Cerebellar nuclear complex (tissue), 1 donor: ENCODE measurements at places on chromosomes 1 and 21.

DNA sequence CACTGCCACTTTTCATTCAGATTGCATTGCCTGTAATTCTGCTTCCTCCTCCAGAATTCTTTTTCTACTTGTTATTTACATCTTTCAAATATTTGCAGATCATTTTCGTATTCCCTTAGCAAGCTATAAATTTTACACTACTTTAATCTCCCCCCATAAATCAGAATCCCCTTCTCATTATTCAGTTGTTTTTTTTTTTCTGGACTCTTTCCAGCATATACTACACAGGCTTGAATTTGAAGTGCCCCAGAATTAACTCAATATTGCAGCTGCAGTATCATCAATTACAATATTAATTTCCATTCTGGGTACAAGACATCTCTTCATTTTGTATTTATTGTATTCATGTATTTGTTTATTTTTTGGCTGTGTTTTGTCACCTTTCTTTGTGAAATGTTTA lies 1494.3 kb downstream of the AMY1C start:
- DNase-seq = no peak

DNA sequence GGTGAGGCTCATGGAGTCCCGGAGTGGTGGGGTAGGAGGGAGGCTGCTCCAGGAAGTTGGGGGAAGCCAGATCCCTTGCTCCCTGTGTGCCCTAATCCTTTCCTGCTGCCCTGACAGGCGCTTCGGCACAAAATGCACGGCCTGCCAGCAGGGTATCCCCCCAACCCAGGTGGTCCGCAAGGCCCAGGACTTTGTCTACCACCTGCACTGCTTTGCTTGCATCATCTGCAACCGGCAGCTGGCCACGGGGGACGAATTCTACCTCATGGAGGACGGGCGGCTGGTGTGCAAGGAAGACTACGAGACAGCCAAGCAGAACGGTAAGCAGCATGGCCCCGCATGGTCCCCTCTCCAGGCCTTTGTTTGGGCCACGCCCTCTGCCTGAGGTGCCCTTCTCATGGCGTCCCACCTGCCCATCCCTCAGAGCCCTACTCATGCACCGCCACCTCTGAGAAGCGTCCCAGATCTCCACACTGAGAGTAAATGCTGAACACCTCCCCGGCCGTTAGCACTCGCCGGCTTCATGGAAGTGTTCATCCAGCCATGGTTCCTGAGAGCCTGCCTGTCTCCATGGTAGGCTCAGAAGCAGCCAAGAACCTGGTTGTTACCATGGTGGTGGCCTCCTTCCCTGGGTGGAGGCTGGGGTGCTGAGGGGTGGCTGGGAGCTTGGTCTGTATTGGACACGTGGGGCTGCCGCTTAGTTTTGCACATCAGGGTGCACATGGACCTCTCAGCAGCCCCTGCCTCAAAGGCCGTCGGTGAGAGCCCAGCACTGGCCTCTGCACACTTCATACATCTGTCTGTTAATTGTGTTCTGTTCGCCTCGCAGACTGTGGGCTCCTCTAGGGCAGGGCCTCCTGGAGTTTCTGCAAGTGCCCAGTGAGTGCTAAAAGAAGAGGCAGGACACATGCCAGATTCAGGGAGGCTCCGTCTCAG lies 36.5 kb downstream of the LHX4 start:
- DNase-seq = no peak

DNA sequence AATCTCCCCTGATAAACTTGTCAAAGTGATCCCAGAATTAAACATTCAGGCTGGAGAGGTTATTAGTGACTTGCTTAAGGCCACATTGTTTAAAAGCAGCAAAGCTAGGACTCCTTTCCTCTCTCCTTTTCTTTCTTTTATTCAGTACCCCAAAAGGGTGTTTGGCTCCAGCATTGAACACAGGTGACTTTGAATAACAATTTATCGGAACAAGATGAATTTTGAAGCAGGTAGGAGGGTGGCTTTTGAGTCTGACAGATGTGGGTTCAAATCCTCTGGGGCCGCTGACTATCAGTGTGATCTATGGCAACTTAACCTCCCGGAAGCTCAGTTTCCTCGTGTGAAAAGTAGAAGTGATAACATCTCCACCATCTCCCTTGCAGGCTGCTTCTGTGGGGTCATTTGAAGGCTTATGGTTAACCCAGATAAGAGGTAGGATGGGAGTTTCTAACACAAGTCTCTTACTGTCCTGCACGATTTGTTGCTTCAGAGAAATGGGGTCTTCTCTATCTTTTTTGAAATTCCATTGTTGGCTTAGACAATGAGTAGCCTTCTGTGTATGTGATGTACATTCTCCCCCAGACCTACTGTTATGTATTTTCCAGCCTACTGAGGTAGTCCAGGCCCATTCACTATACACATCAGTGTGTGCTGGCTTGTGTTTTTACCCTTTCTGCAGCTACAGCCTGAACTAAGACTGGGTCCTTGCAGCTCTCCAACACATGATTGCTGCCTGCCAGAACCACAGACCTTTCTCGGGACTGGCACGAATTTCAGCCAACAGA lies 29.0 kb downstream of the JUN start:
- no peak for DNase-seq

GRCh38 chr1:215606036-215606435 lies 38.9 kb downstream of the KCTD3 start:
- DNase-seq = no peak

DNA sequence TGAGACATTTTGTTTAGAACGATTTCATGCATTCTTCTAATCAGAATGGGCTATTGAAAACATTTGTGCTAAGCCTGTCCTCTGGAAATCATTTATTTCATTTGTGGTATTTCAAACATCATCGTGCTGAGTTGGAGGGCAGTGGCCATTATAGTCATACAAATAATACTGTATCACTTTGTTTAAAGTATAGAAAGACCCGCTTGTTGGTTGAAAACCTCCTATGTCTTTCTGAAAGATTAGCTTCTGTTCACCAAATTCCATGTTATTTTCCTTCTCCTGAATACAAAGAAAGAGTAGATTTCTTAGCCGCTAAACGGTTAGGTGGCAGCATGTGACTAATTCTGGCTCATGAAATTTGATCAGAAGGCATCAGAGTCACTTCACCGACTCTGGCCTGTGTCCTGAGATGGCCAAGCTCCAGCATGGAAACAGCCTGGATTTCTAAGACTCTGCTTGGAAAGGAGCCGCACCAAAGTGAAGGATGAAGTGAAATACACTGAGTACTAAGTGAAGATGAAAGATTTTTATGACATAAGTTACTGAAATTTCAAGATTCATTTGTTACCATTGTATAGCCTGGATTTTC lies 355.1 kb downstream of the USP25 start:
- DNase-seq = peak; percentile 49

DNA sequence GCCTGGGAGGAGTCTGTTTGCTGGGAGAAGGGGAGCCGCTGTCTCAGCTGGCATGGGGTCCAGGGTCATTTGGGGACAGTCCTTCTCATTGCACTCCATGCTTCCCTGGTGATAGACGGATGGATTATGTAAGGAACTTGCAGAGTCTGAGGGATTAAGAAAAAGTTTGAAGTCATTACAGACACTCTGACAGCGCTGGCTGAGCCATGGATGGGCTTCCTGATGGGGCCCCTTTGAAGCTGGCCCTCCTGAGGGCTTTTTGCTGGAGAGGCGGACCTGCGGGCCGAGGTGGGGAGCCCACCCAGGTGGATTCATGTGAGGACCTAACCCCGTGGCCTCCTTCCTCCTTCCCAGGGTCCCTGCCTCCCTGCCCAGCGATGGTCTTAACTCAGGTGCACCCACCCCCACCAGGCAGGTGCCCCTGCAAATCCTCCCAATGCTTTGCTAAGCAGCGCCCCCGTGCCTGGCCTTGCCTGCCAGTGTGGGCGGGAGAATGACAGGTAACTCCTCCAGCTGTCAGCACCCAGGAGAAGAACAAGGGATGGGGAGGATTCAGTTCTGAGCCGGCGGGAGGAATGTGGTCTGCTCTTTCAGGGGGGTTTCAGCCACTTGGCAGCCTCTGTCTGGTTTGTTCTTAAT lies 24.2 kb upstream of the C1orf174 start:
- DNase-seq = no peak

- no peak for DNase-seq
These were observed 25.7 kb downstream of the ARHGEF19 start for GRCh38 chr1:16186655-16187235.

DNA sequence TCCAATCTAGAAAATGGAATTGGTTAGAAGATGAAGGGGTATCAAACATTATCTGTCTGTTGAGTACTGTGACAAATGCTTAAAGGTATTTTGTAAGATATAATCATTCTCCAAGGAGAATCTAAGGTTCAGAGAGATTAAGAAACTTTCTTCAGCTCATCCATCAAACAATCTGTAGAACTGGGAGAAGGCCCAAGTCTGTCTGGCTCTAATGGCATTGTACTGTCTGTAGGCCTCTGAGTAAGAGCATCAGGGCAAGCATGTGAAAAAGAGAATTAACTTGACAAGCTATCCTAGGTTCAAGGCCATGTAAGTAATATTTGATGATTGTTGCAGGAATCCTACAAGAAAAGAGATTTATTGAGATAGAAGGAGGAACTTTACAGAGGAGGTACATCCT lies 5.3 kb upstream of the FGGY start:
- DNase-seq = no peak

DNA sequence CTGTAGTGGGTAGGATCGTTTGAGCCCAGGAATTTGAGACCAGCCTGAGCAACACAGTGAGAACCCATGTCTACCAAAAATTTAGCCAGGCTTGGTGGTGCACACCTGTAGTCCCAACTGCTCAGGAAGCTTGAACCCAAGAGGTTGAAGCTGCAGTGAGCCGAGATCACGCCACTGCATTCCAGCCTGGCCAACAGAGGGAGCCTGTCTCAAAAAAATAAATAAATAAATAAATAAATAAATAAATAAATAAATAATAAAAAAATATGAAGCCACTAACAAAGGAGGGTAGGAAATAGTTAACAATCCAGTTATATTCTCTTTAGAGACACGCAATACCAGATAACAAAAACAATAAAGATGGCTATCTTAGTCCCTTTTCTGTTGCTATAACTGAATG lies 11.9 kb upstream of the CBR3 start:
- no peak for DNase-seq

DNA sequence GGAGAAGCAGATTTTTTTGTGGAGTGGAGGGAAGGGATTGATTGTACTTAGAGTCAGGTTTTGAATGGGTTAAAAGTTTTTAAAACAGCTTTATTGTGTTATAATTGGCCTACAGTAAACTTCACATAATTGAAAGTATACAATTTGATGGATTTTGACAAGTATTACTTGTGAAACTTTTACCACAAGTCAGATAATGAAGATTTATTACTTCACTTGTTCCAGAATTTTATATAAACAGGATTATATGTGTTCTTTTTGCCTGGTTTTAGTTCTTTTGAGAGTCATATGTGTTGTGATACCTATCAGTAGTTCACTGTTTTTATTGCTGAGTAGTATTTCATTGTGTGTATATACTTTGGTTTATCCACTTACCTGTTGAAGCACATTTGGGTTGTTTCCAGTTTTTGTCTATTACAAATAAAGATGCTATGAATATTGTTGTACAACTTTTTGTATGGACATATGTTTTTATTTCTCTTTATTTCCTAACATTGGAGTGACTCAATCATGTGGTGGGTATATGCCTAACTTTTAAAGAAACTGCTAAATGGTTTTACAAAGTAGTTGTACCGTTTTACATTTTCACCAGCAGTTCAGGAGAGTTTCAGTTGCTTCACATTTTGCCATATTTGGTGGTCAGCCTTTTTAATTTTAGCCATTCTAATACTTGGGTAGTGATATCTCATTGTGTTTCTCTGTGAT lies 71.0 kb downstream of the DYRK1A start:
- DNase-seq = no peak

GRCh38 chr21:39961251-39961650 lies 94.0 kb downstream of the PCP4 start:
- no peak for DNase-seq

DNA sequence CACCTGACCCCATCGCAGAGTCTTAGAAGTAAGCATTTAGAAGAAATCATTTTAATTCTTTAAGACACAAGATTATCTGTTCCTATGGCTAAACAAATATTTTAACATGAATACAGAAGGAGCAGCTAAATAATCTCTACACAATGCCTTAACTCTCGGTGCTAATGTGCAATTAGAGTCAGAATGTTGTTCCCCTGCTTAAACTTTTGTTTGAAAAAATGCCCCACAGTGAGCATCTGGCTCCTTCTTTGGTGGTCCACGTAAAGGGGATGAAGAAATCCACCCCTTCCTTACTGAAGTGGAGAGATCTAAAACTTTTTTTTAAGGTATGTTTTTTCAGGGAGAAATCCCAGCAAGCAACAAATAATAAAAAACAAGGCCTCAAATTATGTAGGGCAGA lies 55.2 kb downstream of the SLC45A1 start:
- no peak for DNase-seq

GRCh38 chr1:80988926-80989325 lies 811.8 kb upstream of the ADGRL2 start:
- no peak for DNase-seq

- no peak for DNase-seq
These were observed 6.3 kb downstream of the CDKN2C start for GRCh38 chr1:50976111-50976889.

DNA sequence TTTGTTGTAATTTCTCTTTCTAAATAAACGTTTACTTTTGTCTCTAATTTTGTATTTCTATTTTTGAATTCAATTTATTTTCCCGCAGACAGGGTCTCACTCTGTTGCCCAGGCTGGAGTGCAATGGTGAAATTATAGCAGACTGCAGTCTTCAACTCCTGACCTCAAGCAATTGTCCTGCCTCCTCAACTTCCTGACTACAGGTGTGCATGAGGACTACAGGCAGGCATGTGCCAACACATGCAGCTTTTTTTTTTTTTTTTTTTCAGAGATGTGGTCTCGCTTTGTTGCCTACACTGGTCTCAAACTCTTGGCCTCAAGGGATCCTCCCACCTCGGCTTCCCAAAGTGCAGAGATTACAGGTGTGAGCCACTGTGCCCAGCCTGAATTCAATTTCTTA lies 36.7 kb upstream of the IL20 start:
- no peak for DNase-seq

- DNase-seq = no peak
These were observed 151.2 kb downstream of the OMA1 start for GRCh38 chr1:58395355-58395754.

- no peak for DNase-seq
These were observed 473.7 kb downstream of the MATN1 start for GRCh38 chr1:30249446-30250337.
